ENCODE measurements at places on chromosomes 12 and 14. TPM values are rescaled to one million over a fixed set of nuclear protein-coding genes. Genes with fewer than 3 reads are reported as not detected.

DNA sequence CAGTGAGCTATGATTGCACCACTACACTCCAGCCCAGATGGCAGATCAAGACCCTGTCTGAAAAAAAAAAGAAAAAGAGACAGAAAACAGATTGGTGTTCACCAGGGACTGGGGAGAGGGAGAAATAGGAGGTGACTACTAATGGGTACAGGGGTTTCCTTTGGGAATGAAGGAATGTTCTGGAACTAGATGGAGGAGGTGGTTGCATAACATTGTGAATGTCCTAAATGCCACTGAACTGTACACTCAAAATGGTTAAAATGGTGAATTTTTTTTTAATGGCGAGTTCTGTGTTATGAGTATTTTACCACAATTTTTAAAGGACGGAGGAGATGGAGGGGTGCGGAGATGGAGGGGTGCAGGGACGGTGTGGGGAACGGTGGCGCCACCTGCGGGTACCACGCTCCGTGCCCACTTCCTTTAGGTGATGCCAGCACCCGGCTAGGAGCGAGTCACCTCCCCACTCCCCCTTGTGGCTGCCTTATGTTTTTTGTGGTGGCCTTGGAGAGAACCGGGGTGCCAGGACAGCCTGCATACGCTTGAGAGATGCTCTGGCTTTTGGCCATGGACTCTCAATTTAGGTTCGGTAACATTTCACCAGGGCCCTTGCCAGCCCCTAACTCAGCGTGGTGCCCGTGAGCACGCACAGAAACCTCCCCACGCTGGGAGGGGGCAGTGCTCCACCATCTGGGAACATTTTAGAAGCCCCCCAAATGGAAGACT is 16.1 kb downstream of the UBC start:
- peak; percentile 57 for DNase-seq

The ABCD4 gene
- total RNA-seq: 17.2 TPM

DNA sequence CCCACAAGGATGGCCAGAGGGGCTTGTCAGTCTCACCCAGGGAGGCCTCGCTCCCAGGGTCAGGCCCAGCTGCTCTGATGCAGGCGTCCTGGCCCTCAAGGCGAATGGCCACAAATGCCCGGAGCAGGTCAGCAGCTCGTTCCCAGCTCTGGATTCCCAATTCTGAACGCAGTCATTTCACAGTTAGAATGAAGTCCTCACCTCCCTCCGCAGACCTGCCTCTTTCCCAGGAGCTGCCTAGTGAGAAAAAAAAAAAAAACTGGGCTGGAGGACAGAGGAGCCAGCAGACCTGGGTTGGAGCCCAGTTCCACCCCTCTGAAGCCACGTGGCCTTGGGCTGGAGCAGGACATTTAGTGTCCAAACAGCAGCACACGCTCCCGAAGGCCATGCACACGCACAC is 62.2 kb upstream of the DIO3 start:
- DNase-seq: no peak

The KMT2D gene
- 93.7 TPM for total RNA-seq

- no peak for DNase-seq
Measured at GRCh38 chr12:71626768-71627167, 36.9 kb downstream of the ZFC3H1 start.

The STYK1 gene
- total RNA-seq: 0.31 TPM

DNA sequence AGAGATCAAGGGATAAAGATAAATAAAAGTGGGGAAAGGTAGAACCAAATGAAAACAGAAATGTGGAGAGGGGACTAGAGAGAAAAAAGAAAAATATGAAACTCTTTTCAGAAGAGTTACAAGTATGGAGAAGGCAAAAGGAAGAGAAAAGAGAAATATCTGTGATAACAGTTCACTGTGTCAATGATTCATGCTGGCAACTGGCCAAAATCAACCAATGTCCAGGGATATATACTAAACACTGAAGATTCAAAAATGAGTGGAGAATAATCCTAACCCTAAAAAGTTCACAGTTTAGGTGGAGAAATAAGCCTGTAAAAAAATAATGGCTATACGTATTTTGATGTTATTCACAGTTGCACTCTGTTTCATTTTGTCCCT is 372.3 kb upstream of the KITLG start:
- no peak for DNase-seq

The LRP6 gene
- 15.5 TPM for total RNA-seq

DNA sequence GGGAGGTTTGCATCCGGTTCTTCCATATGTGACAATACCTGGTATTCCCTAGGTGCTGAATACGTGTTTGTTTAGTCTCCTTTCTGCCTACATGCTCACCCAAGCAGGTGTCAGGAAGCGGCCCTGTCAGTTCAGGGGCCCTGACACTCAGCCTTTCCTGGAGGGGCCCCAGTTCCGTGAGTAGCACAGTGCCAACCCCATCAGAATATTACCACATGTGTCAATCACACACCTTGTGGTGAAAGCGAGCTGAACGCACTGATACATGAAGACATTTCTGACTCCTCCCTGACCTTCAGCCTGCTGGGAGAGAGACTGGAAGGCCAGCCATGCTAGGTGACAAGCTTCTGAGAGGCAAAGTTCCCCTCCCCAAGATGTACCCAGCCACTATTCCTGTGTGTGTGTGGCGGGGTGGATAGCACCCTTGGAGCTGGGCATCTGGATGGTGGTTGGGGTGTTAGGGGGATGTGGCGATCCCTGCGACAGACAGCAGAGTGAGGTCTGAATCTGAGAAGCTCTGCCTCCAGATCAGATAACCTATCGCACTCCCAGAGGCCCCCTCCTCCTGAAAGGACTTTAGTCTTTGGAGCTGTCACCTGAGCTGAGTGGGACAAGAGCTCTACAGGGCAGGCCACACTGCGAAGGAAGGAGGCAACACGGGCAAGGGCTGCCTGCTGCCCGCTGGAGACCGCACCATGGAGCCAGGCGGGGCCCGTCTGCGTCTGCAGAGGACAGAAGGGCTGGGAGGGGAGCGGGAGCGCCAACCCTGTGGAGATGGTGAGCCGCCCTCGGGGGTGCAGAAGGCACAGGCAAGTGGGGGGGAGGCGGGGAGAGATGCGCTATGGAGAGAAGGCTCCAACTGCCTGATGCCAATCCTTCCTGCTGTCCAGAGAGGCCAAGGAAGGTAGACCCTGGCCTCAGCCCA is at the start of gene SOAT2:
SOAT2 (plus strand) TSS at position 604 of the 925 bp plus-strand sequence; CDS start at position 696, 92 bp downstream.
- peak; percentile 8 for DNase-seq

DNA sequence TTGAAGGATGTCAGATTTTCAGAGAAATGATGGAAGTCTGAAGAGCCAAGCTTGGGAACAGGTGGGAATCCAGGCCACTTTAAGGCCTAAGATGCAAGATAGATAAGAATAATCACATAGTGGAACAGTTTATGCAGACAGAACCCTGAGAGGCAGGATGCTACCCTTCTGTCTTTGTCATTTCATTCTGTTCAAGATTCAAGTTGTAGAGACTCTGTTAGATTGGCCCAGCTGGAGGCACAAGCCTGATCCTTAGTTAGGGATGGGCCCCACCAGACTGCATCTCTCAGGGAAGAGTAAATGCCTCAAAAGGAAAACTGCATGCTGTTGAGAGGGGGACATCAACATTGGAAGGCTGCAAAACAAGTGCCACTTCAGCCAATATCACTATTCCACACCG is 287.0 kb downstream of the PCNX1 start:
- no peak for DNase-seq

The SLC10A1 gene
- total RNA-seq: not detected

- DNase-seq: no peak
Measured at GRCh38 chr14:103848175-103849077, 1.1 kb upstream of the PPP1R13B start.

The SRRM4 gene
- not detected for total RNA-seq

- no peak for DNase-seq
Measured at GRCh38 chr12:122486805-122487426, 13.8 kb downstream of the ZCCHC8 start.

The FAM181A gene
- total RNA-seq: not detected

DNA sequence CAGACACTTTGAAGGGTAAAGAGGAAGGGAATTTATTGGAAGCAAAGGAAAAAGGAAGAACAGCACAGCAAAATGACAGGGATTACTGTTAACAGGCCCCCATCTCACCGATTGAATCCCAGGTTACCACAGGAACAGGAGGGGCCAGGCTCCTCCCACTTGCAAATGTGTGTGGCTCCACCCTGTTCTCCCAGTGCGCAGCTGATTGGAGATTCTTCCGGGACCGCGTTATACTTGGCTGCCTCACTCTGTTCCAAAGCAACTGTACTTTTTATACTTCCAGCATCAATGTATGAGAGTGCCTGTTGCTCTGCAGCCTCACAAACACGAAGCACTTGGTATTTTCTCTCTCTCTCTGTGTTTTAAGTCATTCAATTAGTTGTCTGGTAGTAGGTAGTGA is 273.6 kb upstream of the MDGA2 start:
- no peak for DNase-seq

GRCh38 chr12:122473543-122474323 is 27.0 kb downstream of the ZCCHC8 start:
- DNase-seq: peak; percentile 37

The TMEM132D gene
- not detected for total RNA-seq

GRCh38 chr12:31234955-31235867 is 90.7 kb downstream of the SINHCAF start:
- peak; percentile 48 for DNase-seq
